ENCODE measurements at places on chromosomes 6 and 20.

DNA sequence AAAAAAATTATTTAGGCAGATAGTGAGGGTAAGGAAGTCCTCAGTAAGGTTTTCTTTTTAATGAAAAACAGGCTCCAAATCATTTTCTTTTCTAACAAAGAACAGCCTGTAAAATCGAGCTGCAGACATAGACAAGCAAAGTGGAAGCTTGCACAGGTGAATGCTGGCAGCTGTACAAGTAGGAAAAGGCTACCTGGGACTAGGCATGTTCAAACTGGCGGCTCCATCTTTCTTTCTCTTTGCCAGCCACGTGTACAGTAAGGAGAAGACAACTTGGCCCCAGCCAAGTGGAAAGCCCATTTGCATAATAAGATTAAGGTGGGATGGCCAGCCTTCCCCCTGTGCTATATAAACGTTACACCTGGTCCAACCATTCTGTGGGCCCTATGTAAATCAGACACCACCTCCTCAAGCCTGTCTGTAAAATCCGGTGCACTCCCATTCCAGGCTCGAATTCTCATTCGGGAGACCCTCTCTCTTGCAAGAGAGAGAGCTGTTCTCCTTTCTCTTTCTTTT is 27.0 kb upstream of the SLC2A12 start:
- no peak for DNase-seq

GRCh38 chr20:35291654-35292503 is at the start of gene FAM83C:
Gene FAM83C, minus strand, starts transcription at chr20:35292425. Its CDS starts 121 bp downstream, at chr20:35292304.
- DNase-seq, result no peak

DNA sequence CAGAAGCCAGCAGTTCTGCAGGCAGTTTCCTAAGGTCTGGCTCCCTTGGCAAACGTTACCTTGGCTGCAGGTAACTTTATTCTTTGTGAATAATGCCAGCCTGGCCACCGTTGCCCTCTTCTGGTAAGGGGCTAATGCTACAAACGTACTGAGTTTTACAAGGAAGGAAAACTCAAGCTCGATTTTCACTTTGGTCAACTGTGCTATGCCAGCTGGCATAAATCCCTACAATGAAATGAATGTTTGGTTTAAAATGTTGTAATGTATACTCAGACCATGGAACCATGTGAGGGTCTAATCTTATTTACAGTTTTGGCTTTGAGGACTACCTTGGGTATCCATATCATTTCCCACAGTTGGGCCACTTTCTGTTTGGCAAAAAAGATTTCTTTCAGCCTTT is 101.4 kb downstream of the SLX4IP start:
- no peak for DNase-seq

DNA sequence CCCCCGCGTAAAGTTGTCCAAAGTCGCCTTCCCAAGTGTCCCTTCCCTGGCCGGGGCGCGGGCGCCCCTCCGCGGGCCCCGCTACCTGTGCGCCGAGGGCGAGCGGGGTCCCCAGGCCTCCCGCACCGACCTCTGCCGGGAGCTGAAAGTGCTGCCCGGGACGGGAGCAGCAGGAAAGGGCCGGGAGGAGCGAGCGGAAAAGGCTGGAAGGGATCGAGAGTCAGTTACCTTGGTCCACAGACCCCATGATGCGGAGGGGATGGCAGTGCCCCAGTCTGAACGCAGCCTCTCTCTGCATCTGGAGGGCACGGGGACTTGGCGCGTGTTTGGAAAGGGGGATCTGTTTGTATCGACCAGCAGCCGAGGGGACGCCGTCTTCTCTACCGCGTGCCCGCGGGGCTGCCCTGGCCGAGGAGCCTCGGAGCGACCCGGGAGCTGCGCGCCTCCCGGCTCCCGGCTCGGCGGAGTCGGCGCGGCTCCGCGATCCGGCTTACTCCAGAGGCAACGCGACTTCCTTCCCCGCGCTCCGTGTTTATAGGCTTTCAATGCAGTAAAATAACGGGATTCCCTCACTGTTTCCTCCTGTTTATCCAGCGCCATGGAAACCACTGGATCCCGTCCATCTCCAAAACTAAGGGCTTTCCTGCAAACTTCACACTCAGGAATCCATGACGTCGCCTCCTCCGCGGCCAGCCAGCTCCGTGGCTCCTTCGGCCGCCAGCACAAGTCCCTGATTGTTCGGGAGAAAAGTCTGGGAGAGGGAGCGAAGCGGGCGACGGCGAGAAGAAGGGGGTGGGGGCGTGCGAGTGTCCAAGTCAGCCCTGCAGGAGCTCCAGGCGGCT is 20.0 kb upstream of the NFATC2 start:
- DNase-seq, result no peak

GRCh38 chr6:155041741-155042279 is 46.7 kb downstream of the TIAM2 start:
- no peak for DNase-seq

GRCh38 chr6:139027620-139028182 is 844 bp upstream of the ABRACL start:
- DNase-seq, result no peak

DNA sequence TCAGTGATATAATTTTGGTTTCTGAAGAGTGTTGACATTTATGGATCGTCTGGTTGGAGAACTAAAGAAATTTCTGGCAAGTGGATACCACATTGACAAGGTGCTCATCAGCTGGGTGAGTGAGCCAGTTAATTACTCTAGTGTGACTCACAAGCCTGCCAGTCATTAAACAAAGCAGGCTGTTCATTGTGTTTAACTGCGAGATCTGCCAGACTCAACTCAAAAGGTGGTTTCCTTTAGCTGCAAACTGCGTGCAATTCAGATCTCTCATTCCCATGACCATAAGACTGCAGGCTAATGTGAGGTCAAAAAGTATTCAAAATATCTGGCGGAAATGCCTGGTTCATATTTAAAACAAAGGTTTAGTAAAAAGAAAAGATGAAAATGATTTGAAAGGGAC is 32.5 kb upstream of the IYD start:
- no peak for DNase-seq

DNA sequence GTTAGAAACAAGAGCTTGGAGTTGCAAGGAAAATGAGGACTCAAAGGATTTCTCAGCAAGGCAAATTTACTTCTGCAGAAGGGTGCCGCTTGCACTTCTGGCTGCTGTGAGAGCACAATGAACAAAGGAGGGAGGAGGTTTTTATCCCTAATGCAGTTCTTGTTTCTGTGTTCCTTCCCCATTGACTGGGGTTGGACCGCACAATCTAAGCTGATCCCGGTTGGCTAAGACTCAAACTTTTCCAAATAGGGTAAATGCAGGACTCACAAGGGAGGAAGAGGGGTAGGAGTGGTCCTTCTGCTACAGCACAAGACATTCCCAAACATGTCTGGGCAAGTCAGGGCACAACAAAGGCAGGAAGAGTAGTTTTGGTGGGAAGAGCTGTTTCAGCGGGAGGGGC is 249.6 kb upstream of the MOCS1 start:
- DNase-seq, result no peak

- no peak for DNase-seq
Measured at GRCh38 chr6:20686142-20686541, 151.9 kb downstream of the CDKAL1 start.

DNA sequence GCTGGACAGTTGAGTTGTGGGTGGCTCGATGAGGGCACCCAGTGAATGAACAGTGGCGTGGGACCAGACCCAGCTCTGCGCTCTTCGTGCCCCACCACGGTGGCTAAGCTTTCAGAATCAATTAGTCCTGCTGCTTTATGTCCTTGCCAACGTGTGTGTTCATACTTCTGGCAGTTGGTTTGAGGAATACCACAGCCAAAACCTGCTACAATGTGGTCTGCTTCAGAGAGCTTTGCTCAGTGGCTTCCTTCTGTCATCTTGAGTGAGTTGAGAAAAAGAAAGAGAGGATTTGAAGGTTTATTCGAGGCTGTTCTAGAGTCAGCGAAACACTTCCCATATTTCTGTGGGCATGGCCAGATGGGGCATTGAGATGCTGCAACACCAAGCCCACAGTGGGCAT is 39.5 kb upstream of the SLC22A2 start:
- no peak for DNase-seq

DNA sequence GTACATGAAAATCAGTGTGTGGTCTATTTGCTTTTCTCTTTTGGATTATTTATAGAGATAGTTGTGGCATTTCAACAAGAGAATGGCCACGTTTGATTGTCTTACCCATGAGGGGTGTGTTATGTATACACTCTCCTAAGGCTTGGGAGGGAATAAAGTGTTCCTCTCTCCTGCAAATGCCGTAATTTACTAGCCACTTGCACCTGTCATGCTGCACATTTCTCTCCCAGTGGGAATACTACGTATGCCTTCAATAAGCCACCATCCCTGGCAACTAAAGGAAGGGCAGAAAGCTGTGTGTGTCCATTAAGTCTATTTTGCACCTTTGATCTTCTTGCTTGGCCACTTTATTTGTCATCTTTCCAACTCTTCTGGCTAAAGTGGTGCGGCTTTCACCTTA is 541.2 kb downstream of the QKI start:
- DNase-seq, result no peak

DNA sequence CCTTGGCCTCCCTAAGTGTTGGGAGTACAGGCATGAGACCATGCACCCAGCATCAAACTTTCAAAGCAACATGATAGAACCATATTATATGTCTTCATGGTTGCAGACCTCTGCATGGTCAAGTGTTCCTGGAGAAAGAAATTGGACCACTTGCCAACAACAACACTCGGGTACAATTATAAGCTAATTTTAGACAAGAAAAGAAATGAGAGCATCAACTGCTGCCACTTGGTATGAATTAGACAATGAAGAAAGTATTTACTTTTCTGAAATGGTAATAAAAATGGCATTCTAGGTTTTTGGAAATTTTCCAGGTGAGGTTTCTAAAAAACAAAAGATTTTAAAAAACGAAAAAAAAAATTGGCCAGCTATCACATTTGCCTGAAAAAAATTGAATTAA is 7.7 kb upstream of the PM20D2 start:
- DNase-seq, result no peak

DNA sequence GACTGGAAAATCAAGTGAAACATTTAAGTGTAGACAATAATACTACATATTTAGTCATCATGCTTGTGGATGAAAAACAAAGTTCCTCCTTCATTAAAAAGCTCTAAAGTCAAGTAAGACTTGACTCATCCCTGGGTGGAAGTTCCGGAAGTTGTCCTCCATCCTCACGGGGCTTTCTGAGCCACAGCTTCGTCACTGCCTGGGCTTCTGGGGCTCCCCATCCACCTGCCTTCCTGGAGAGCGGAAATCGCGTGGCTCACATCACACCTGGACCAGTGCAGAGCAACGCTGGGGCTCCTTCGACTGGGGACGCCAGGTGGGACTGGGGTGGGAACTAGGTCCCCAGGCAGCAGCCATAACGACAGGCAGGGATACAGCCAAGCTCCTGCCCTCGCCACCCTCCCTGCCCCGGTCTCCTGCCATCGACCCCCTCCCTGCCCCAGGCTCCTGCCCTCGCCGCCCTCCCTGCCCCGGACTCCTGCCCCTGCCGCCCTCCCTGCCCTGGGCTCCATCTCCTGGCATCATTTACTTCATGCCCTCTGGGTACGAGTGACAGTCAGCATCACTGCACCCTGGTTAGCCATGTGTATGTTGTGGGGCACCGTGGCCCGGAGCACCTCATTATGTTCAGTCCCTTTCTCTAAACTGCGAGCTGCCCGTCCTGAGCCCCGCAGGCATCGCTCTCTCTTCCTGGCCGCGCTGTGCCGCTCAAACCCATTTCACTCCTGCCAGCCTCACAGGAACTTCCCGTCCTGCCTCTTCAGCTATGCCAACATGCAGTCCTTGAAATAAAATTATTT is 12.9 kb downstream of the THBS2 start:
- no peak for DNase-seq

DNA sequence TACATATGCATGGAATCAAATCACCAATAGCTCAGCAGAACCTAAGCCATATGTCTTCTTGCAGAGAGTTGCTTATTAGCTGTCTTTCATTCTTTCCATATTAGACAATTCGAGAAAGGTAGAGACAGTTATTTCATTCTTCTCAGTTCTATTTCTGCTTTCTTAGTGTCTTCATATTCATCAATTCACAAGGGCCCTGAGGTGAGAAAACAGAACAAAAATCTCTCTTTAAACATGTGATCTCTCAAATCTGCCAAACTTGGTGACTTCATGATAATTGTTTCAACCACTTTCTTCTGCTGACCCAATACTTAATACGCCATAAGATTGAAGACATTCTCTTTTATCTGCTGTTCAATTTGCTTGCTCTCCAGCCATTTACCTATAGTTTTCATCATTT is 229.7 kb upstream of the MARCKS start:
- no peak for DNase-seq

DNA sequence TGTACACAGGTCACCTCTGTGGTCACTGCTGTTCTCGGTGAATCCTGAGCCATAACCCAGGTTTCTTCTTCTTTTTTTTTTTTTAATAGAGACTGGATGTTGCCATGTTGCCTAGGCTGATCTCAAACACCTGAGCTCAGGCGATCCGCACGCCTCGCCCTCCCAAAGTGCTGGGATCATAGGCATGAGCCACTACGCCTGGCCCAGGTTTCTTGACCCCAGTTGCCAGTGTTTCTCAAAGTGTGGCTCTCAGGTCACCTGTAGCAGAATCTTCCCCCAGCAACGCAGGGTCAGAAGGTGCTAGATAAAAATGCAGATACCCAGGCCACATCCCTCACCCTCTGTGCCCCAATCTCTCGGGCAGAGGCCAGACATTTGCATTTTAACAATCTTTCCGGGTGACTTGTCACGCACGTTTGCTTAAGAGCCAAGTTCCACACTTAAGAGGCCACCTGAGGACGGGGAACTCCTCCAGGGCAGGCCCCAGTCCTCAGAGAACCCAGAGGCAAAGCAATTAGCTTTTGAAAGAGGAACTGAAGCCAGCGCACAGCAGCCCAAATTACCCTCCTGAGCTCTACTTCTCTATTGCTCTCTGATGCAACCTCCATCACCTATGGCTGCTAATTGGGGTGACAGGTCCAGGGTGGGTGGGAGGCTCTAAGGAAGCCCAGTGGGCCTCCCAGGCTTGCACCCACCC is 81.8 kb downstream of the NFATC2 start:
- no peak for DNase-seq

DNA sequence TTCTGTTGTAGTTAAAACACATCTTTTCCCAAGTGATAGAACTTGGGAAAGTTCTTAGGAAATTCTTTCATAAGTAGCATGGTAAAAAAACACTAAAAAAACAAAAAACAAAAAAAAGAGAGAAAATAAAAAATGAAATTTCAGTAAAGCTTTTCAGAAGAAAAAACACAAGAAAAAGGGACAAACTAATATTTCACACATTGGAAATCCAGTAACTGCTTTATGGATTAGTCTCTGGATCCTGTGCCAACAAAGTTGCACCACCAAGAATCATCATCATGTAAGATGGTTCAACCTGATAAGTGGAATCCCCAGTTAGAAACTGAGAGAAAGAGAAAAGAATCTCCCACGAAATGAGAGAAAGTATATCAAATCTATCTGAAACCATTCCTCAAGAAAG is 144.2 kb downstream of the GMDS start:
- DNase-seq, result no peak

GRCh38 chr6:154508573-154509375 is 1.7 kb downstream of the CNKSR3 start:
- no peak for DNase-seq

- DNase-seq, result no peak
Measured at GRCh38 chr6:136015531-136015930, 164.0 kb downstream of the PDE7B start.

GRCh38 chr6:107564589-107564951 is 74.7 kb downstream of the SOBP start:
- no peak for DNase-seq

Data from activated CD8-positive, alpha-beta memory T cell treated with anti-CD3 and anti-CD28 coated beads for 1 hour (primary cell).